Hindlimb muscle (tissue), 1 donor: ENCODE measurements at places on chromosomes 11 and 22.

DNA sequence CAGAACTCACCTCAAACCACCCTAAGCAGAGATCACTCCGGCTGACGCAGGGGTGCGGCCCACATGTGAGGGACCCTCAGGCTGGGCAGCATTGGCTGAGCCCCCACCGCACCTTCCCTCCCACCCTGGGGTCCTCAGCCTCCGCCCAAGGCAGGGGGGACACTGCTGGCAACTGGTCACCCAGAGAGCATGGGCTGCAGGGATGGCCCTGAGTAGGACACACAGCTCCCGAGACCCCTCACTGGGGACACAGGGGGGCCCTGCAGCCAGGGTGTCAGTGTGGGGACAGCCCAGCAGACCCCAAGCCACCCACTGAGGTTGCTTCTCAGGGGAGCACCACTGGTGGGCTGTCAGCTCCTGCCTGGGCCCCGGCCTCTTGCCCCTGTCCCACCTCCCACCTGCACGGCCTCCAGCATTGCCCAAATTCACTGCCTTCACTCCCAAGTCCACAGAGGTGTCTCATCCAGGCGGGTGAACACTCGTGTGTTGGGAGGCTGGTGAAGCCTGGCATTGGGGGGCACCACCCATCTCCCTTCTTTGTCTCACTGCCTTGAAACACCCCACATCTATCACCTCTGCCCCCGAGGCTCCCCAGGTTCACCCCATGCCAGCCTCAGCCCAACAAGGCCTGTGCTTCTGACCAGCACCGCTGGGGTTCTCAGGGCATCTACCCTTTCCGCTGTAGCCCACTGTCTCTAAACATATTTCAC lies 4.7 kb downstream of the C11orf21 start:
- no peak for DNase-seq

DNA sequence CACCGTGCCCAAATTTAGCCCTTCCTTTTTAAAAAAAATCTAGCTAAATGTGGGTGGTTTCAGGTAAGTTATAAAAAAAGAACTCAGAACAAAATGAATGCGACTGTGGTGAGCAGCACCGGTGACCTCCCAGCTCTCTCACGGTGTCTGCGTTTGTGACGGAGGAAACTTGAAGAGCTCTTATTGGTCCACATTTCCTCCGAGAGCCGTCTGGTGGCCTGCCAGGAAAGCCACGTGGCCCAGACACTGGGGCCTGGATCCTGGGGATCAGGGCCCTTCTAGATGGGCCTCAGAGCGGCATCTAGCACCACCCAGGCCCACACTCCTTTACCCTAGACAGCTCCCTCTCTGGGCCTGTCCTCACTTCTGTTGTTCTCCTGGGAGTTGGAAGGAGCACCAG lies 39.5 kb downstream of the B3GAT1 start:
- no peak for DNase-seq

DNA sequence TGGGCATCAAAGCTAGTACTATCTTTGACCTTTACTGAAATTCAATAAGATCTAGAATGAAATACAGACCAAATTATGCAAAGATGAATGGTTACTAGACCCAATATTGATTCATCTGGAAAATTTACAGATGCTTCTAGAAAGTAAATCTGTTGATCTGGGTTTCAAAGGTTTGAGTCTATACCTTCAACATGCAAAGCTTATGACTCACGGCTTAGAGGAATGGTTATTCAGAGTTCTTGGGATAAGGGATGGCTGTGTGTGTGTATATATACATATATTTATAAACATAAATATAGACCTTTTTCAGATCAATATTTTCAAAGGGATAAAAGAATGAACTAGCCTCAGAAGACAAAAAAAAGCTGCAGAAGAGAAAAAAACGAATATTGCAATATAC lies 1.3 kb downstream of the SPTY2D1 start:
- no peak for DNase-seq

DNA sequence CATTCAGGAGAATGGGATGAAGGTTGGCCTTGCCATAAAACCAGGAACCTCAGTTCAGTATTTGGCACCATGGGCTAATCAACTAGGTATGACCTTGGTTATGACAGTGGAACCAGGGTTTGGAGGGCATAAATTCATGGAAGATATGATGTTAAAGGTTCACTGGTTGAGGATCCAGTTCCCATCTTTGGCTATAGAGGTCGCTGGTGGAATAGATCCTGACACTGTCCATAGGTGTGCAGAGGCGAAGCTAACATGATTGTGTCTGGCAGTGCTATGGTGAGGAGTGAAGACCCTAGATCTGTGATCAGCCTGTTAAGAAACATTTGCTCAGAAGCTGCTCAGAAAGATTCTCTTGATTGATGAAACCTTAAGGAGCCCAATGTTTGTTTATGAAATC lies 5.7 kb downstream of the NF2 start:
- DNase-seq = no peak

DNA sequence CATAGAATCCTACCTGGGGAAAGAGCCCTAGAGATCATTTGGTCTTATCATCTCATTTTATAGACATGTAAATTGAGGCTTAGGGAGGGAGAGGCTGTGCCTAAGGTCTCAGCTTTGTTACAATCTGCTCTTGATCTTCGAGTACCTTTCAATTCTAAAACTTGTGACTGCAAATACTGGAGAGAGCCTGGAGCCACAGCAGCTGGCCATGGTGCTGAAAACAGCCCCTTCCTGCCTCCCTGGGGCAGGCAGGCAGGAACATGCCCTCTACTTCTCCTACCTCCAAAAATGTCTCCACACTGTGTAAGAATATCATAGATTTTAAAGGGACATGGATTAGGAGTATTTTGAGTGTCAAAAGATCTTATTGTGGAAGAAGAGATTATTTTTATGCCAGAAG lies 52.2 kb downstream of the C22orf42 start:
- DNase-seq = no peak

- no peak for DNase-seq
These were observed 120.7 kb upstream of the TOP3B start for GRCh38 chr22:22103078-22103875.

DNA sequence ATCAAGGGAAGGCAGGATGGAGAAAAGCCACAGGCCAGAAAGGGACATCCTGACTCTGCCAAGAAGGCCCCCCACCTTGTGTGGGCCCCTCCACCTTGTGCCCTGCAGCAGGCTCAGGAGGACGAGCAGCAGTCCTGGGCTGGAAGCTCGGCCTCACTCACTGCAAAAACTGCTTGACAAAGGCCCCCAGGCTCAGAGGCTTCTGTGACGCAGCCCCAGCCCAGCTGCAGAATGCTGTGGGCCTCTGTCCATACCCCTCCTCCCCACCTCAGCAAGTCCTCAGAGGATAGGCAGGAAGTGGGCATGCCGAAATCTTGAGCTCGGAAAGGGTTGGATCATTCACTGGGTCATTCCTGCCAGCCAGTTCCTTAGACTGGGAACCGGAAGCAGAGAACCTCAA lies 61.9 kb downstream of the NRXN2 start:
- peak; percentile 73 for DNase-seq

GRCh38 chr11:17645190-17645970 lies 74.0 kb upstream of the MYOD1 start:
- DNase-seq = no peak

DNA sequence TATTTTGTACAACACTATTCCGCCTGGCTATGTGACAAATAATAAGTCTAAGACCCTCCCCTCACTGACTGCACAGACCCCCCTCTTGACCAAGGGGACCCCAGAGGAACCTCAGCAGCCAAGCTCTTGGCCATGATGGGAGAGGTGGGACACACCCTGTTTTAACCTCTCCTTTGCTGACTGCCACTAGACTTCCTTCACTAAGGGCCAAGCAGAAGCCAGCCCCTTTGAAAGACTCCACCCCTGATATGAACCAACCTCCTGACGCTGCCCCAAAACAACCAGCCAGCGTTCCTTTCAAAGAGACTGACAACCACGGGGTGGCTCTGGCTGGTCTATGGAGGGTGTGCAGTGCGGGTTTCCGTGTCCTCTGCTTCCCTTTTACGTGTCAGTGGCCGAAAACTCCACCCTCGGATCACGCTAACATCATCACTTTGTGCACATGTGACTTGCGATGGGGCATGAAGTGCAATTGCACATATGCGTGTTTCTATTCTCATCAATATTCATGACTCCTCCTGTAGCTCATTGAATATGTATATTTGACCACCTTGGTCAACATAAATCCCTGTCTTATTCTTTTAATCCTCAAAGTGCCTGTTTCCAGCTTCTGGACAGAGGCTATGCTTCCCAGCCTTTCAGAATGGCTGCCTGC lies 643.9 kb downstream of the TBC1D22A start:
- DNase-seq = no peak

DNA sequence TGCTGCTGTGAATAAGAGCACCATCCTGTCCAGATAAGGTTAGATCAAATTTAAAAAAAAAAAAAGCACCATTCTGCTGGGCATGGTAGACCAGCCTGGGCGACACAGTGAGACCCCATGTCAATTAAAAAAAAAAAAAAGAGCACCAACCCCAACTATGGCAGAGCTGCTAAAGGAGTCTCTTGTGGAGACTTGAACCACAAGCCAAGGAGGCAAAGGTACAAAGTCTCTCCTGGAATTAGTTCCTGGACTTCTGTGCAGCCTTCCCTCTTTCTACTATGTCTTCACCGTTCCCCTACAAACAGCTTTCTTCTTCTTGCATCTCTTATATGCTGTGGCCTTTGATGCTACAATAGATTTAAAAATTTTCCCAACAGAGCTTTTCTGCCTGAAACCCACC lies 1.3 kb downstream of the PIK3C2A start:
- DNase-seq = no peak

- DNase-seq = no peak
These were observed 91.9 kb downstream of the CSTPP1 start for GRCh38 chr11:47028195-47029093.

DNA sequence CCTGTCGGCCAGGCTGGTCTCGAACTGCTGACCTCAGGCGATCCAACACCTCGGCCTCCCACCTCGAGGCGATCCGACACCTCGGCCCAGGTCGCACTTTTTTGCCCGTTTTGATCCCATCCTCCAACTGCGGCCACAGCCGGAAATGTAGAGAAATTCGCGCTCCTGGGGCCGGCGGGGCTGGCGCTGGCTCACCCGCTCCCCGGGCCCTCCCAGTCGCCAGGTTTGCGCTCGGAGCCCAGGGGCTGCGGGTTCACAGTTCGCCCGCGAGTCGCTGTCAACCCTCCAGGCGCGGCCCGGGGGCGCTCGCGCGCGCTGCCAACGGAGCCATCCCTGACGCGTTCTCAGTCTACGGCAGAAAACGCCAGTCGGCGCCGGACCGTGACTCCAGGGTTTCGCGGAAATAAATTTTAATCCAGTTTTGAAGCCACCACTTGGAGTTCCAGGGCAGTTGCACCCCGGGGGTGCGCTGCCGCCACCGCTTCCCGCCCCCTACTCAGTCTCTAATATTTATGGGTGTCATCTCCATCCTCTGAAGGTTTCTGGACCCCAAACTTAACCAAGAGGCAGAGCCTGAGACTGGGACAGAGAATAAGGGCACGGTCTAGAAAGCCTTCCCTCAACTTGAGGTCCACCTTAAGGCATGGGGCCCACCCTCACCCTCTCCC lies 1.5 kb upstream of the KLHDC7B start:
- DNase-seq = peak; percentile 42
